ENCODE measurements at places on chromosomes 12 and 14.

DNA sequence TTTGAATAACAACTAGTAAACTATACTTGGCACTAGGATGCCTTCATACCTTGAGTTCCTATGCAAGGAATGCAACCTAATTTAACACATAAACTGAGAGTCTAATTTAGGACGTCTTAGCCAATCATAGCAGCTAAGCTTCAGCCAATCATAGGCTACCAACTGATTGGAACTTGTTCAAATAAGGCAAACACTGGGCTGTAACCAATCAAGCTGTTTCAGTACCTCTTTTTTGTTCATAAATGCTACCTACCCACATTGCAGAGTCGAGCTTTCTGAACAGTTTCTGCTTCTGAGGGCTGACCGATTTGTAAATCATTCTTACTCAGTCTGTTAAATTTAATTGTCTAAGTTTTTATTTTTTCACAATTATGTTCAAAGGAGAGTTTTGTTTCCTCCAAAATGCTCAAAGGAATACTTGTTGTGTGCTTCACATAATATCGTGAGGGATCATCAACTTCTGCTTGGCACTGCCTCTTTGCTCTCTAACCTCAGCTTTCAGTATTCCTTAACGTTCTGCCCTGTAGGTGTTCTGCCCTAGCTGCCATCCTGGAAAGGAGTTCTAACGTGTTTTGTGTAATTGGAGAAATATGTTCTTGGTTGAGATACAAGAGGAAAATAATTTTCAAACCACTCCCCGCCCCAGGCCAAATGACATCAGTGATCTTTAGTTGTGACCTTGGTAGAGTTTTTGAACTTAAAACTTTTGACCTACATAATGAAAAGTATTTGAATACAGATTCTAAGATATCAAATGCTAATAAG lies 380.4 kb upstream of the MIS18BP1 start:
- DNase-seq, result no peak

GRCh38 chr12:108689314-108690190 lies 41.8 kb downstream of the CORO1C start:
- DNase-seq, result peak; percentile 38

GRCh38 chr14:78173346-78174035 lies 3.3 kb downstream of the NRXN3 start:
- DNase-seq, result no peak

GRCh38 chr14:34912182-34912581 lies 37.0 kb upstream of the BAZ1A start:
- no peak for DNase-seq

DNA sequence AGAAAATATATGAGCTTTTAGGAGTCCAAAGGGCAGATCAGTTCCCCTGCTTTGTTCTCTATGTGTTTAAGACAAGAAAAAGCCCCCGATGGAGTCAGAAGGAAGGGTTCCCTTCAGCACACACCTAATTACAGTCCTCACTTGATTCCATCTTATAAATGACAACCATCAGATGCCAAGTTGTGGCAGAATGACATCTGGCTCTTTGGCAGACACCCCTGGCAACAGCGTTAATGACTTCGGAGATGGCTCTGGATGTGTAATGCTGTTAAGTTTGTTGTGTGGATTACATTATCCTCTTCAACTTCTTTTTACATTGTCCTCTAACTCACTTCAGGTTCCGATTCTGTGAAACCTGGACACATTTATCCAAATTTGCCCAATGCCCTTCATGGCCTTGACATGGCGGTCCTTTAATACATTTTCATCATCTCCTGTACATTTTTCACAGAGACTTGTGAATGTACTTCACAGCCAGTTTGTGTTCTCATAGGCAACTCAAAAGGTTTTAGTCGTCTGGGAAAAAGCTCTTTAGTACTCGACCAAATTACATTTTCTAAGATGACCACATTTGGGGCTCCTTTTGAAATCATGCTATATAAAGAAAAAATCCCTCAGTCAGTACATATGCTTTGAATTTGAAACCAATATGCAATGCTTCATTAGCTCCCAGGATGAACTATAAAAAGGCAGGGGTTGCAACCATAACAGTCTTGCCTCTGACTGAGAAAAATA lies 667.8 kb downstream of the NOVA1 start:
- no peak for DNase-seq

GRCh38 chr12:4849115-4849541 lies 60.6 kb upstream of the KCNA1 start:
- DNase-seq, result peak; percentile 27

DNA sequence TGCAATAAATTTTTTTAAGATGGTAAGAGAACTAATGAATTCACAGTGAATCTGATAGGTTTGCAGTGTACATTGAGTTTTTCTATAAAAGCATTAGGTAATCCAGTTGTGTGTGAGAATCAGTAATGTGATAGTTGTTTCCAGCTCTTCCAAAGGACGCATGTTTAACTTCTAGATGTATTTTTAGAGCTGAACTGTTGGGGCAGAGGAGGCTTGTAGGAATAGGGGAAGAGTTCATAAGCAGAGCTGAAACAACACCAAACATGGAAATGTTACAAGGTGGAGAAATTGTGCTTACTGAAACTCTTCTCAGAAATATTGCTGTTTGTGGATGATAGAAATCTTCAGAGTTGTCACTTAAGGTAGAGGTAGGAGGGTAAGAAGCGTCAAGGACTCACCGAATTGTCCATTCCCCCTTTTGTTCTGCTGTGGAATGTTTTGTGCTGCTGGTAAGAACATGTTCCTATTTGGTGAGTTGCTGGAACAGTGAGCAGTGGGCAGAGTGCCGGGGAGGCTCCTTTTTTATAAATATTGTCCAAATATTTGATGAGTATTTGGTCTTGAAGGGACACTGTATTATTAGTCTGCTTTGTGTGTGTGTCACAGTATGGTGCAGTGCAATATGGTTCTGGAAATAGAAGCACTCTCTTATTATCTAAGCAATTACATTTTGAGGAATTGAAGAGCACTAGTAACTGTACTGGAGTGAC lies 76.7 kb downstream of the ANO6 start:
- DNase-seq, result no peak

GRCh38 chr12:87383680-87384079 lies 645.5 kb downstream of the C12orf50 start:
- DNase-seq, result no peak

DNA sequence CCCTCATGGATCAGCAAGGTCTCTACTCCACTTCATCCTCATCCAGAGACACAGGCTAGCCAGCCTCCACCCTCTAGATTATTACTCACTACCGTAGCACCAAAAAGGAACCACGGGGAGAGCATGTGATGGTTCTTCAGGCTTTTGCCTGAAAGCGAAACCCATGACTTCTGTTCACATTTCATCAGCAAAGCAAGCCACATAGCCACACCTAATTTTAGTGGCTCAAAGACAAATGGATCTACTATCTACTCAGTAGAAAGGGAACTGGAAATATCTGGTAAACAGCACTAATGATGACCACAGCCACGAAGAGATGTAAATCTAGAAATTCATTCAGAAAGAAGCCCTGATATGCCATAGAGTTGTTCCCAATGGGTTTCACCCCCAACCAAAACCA lies 51.4 kb downstream of the VCPKMT start:
- DNase-seq, result no peak

DNA sequence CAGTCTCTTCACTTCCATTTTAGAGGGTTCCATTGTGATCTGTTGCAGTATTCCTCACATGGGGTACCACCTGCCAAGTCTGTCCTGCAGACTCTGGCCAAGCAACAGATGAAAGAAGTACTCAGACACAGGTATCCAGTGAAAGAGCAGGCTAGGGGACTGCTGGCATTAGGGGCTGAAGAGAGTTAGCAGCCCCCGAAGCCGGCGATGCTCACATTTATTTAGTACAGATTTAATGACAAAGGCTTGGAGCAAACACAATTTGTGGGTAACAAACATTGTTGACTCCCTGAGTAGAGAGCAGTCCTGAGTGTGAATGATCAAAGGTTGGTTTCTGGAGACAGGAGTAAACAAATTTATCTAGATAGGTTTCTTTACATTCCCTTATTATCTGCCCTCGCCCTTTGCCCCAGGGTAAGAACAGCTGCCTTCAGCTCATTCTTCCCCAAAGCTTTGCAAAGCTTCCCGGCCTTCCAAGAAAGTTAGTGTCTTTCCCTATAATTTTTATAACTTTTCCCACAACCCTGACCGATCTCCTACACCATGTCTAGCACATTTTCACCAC lies 144.8 kb downstream of the TMEM117 start:
- DNase-seq, result no peak

- DNase-seq, result no peak
Observed at GRCh38 chr12:113457710-113458109, 14.0 kb downstream of the LHX5 start.

- DNase-seq, result no peak
Observed at GRCh38 chr12:51798501-51798900, 50.0 kb downstream of the FIGNL2 start.

DNA sequence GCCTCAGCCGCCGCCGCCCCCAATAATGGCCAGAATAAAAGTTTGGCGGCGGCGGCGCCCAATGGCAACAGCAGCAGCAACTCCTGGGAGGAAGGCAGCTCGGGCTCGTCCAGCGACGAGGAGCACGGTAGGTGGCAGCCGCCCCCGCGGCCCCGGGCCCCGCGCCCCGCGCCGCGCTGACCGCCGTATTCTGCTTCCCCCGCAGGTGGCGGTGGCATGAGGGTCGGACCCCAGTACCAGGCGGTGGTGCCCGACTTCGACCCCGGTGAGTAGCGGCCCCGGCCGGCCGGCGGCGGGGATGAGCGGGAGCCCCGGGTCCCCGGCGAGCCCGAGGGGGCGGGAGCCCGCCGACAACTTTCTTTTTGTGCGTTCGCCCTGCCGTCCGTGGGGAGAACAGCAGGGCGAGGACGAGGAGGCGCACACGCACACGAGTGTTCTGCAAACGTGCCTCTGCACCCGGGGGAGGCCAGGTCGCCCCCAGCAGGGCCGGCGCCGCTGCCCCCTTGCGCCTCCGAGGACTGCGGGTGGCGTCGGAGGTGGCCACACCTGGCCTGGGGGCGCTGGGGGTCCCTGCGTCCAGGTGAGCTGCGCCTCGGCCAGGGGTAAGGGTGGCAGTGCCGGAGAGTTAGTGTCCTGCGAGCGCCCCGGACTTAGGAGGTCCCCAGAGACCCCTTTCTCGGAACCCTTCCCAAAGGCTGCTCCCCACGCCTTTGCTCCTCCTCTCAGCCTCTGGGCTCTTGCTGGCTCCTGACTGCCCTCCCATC lies 794 bp downstream of the RCOR1 start:
- peak; percentile 32 for DNase-seq

- no peak for DNase-seq
Observed at GRCh38 chr12:102429211-102430154, 50.9 kb downstream of the IGF1 start.

GRCh38 chr12:6213969-6214368 lies 13.8 kb downstream of the CD9 start:
- DNase-seq, result no peak

DNA sequence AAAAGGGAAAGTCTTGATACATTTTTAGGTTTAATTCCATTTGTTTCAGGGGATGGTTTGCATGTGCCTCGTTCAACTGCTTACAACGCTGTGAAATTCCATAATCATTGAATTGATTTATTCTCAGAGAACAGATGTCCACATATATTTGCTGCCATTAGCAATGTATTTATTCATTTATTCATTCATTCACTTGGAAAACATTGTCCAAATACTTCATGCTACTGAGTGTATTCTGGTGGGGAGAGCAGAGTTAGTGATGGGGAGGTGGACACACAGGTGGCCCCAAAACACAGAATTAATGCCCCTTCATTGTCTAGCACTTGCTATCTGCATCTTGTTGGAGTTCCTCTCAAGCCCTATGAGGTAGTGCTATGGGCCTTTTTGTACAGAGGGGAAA lies 141.2 kb upstream of the PARP11 start:
- DNase-seq, result no peak

GRCh38 chr14:40629144-40629543 lies 977.5 kb upstream of the LRFN5 start:
- DNase-seq, result no peak

- DNase-seq, result no peak
Observed at GRCh38 chr12:89781156-89781555, 72.5 kb upstream of the ATP2B1 start.

GRCh38 chr12:125744201-125744600 lies 679.0 kb downstream of the AACS start:
- DNase-seq, result no peak

DNA sequence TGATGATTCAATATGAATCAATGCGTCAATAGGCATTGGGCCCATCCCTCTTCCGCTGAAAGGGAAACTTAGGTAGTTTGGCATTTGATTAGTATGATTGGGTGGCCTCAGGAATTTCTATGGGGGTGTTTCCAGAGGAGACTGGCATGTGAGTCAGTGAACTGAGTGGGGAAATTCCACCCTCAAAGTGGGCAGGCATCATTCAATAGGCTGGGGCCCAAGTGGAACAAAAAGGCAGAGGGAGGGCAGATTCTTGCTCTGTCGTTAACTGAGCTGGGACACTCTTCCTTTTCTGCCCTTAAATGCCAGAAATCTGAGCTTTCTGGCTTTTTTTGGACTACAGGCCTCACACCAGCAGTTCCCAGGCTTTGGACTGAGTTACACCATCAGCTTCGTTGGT lies 373.5 kb downstream of the RPS29 start:
- DNase-seq, result no peak

GRCh38 chr14:86892152-86892956 lies 1100.6 kb downstream of the GALC start:
- peak; percentile 72 for DNase-seq

GRCh38 chr12:57772429-57773322 lies at the start of gene EEF1AKMT3:
EEF1AKMT3 (plus strand) TSS chr12:57772614; CDS start chr12:57772725, 111 bp downstream.
- DNase-seq, result peak; percentile 50

DNA sequence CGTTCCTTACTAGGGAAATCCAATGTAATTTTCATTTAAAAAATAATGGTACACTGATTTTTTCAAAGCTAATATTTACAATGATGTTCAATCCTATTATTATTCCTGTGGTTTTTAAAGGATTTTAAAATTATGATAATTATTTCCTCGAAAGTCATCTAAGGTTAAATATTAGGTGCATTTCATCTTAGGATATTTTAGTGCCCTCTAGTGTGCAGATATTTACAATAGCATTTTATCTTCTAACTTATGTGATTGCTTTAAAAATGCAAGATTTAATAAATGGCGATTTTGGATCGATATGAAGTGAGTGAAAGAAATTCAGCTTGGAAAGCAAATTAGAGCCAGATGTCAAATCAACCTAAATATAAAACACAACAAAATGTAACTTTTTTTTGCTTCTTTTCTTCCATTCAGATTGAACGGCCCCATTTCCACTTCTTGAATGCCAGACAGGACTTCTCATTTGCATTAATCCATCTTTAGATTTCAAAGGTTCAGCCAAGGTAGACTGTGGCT lies 293.5 kb downstream of the SLC6A15 start:
- DNase-seq, result no peak

DNA sequence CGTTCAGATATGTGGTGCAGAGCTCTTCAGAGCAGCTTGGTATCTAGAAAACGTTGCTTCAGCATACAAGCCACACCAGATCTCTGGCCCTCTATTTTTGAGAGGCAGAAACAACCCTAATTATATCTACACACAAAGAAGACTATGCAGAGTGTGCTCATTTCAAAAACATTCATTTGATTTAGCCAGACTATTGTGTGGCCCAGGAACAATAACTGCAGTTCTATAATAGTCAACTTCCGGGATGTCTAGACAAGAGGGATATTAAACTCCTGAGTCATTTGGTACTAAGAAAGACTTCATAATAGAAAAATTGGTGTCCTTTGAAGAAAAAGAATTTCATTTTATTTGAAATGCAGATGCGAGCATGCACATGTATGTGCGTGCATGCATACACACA lies 153.8 kb downstream of the PELI2 start:
- peak; percentile 96 for DNase-seq

- DNase-seq, result peak; percentile 28
Observed at GRCh38 chr12:5200278-5201087, 156.8 kb downstream of the KCNA5 start.
